ENCODE measurements at places on chromosomes 7 and 10.

DNA sequence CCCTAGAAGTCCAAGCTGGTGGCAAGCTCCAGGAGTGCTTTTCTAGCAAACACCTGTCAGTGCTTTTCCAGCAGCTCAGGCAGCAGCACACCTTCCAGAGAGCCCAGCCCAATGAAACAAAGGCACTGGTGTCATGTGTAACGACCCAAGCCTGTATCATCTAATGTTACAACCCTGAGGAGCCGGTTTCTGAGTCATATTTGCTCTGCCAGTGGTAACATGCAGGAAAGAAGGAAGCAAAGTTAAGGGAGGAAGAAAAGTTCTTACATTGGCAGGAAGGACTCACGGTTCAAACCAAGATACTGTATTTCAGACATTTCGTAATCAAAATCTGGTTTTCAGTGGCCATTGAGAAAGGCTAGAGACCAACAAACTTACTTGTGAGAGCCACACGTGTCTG is at the start of gene ANKRD22:
Gene ANKRD22, minus strand, starts transcription at position 139 of the 400 bp plus-strand sequence. CDS start 237 bp downstream, outside the sequence.
- no peak for DNase-seq

- no peak for DNase-seq
Measured at GRCh38 chr7:158258411-158259130, 329.1 kb downstream of the PTPRN2 start.

DNA sequence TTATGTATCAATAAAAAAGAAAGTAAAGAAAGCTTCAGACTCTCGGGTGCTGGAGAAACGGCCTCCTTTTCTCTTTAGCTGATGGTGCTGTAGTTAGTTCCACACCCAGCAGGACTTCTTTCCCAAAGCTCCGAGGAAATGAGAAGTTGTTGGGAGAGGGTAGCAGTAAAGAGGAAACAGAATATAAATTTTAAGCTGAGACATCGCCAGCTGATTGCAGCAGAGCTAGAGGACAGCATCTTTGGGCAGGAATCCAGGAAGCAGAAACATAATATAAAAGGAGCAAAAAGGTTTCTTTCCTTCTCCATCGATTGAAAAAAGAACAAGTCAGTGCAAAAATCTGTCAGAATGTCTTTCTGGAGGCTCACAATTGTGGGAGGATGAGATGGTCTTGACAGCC is 616.9 kb upstream of the FOXK1 start:
- DNase-seq = no peak

DNA sequence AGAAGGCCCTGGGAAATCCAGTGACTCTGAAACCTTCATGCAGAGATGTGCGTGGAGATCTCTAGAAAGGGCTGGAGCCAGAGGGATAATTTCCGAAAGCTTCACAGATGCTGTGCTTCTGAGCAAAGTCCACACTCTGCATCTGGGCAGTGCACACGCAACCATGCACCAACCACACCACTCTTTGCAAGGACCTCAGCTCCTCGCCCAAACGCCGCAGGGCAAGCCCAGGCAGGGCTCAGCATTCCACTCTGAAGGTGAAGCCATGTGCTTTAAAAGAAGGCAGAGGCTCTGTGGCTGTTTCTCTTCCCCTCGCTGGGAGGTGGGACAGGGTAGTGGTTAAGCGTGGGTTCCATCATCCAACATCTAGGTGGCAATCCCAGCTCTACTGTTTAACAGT is 48.4 kb downstream of the ASB13 start:
- DNase-seq = no peak

DNA sequence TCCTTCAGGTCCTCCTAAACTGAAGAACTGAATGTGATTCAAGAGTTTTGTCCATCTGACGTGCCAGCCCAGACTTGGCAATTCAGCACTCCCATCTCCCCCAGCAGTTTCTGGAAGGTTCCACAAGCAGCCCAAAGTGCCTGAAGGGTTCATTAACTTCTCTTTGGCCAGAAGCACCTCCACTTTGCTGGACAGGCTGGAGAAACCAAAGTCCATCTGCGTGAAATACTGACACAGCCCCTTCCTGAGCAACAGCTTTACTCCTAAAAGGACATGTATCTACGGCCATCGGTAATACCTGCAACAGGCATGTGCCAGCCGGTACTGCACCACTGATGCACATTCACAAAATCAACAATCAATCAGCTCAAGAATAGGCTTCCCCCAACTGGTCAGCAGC is 48.5 kb downstream of the RSU1 start:
- no peak for DNase-seq

DNA sequence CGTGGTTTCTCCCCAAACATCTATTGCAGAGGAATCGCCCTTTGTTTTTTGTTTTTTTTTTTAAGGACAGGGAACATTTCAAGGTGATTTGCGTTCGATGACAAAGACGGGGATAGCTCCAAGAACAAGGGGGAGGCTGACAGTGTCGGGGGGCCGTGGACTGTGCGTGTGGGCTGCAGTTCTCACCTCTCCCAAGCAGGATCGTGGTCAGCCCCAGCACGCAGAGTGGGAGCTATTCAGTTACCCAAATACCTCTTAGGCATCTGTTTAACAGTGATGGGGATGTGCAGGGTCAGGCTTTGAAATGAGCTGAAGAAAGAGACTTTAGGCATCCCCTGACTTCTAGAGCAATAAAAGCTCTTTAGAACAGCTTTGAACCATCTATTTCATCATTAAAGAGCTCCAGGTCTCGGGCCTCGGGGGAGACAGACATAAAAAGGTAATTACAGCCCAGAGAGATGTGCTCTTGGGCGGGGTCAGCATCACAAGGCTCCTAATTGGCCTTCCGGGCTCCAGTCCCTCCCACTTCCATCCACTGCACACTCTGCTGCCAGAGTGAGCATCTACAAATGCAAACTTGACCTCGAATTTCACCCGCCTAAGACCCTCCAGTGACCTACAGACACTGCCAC is 97.3 kb downstream of the MYL10 start:
- no peak for DNase-seq

GRCh38 chr10:9291081-9291480 is 1236.6 kb downstream of the GATA3 start:
- no peak for DNase-seq

- no peak for DNase-seq
Measured at GRCh38 chr7:71566376-71566775, 434.4 kb downstream of the GALNT17 start.

All from stimulated activated CD4-positive, alpha-beta T cell treated with anti-CD3 and anti-CD28 coated beads, TNF-alpha, amount 100 ng/mL, for 4 hours (primary cell).